Caki2 (cell line): ENCODE measurements at places on chromosomes 16 and 17.

DNA sequence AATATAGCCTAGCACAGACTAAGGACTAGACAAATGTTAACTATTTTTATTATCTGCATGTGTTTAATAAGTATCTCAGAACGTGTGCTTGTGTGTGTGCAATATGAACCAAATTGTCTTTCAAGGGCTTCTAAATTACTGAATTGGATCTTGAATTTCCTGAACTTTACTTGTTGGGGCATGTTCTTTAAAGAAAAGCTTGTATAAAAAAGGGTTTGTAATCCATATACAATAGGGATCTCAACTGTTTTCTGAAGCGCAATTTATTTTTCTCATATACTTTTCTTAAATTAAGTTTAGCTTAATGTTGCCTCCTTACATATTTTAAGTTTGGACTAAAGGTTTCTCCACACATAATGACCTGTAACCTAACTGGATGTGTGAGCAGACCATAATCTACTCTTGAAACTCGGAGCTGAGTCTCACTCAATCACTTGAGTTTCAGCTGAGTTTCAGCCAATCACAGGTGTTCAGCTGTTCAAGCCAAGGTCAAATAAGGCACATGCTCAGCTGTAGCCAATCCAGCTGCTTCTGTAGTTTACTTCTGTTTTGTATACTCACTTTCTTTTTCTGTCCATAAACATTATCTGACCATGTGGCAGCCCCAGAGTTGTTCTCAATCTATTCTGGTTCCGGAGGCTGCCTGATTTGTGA lies 72.3 kb downstream of the CDK5R1 start:
- DNase-seq, result no peak

- no peak for DNase-seq
Observed at GRCh38 chr17:41823141-41823524, 10.3 kb downstream of the FKBP10 start.

DNA sequence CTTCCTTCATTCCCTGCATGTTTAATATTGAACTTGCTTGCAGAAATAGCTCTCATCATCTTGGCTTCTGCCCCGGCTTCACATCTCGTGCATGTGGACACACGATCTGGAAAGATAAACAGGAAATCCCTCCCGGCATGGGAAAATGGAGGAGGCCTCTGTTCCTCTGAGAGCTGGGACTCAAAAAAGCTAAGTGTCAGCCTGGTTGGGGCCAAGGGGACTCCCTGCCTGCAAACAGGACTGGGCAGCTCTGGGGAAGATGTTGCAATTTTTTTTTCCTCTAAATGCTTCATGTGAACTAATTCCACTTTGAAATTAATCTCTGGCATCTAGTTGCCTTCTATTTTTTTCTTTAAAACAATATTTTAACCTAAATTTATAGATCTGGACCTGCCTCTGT lies 24.8 kb downstream of the ITPRIPL2 start:
- DNase-seq, result no peak

DNA sequence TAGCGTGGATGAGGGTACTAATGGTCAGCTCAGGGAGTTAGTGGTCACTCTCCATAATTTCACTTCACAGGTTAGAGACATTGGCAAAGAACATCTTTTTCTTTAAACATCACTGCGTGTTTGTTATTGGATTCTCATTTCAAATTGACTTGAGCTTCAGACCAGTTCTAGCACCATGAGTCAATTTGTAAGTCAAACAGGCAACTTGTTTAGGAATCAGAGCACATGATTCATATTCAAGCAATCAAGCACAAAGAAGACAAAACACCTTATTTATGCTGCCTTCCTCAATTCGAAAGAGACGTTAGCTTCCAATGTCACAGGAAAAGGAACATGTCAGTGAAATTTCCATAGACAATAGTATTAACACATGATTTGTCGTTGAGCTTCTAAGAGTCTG lies 62.3 kb downstream of the HS3ST3A1 start:
- no peak for DNase-seq

GRCh38 chr17:49552070-49552751 lies 23.5 kb upstream of the NXPH3 start:
- DNase-seq, result no peak

DNA sequence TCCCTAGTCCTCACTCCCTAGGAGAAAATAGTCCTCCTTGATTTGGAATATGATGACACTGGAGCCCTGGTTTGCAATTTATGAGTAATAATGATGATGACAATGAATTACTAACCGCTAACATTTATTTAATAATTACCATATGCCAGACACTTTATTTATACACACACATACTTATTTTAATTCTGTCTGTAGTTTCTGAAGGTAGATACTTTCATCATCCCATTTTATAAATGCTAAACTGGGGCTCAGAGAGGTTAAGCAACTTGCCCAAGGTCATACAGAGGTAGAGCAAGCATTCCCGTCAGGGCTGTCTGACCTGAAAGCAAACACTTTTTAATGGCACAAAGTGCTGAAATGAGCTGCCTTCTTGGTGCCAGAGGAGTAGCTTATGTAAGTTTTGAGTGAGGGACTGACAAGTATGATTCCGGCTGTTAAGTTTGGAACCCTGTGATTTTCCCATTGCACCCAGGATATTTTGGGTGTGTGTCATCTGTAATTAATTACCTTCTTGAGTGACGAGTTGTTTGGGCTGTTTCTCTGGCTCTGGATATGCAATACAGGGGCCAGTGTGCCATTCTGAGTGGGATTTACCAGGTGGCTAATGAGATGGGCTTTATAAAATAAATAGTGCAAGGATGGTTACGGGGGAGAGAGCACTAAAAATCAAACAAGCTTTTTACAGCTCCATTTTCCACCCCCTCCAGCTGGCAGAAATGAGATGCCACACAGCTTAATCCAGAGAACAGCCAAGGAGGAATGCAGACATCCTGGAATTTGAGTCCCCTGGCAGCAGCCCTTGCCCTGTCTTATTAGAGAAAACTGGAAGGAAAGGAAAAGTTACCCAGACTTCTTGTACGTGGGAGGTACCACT lies 211.8 kb downstream of the SNX29 start:
- DNase-seq, result peak; percentile 29

GRCh38 chr17:40219594-40220338 lies 662 bp downstream of the WIPF2 start:
- DNase-seq, result peak; percentile 62

- DNase-seq, result no peak
Observed at GRCh38 chr17:78890498-78890897, 12.5 kb downstream of the CEP295NL start.

DNA sequence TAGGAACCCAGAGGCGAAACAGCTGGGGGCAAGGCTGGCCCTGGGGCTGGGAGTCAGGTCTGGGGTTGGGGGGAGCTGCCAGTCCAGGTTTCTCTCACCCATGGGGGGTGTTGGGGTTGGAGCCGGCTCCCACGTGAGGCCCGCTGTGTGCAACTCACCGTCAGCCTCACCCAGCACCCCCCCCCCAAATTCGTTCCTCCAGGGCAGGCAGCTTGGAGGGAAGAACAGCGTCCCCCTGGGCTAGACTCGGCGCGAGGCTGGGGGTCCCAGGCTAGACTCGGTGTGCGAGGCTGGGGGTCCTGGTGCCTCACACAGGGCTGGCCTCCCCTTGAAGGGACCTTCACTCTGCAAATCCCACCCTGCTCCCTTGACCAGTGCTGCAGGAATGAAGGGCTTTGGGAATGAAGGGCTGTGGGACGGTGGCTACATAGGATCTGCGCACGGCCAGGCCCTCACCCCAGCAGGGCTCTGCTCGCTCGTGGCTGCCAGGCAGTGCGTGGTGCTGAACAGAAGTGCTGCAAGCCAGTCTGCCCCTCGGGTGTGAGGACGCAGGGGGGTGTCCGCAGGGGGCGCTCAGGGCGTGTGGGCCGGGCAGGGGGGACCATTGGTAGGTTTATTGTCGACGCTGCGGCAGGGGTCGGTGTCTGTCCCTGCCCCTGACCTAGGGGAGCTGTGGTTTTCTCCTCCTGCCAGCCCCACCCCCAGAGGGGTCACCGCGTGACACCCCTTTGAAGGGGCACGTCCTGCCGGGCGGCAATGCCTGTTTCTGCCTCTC lies 74.7 kb downstream of the KLHDC4 start:
- DNase-seq, result no peak
